Activated T-cell treated with anti-CD3 and anti-CD28 coated beads, Interleukin-2, amount 50 U/mL, for 48 hours (primary cell): ENCODE measurements at places on chromosomes 6 and 20.
A peak's percentile ranks its signal among the peaks of the same experiment; 100 is the strongest.

DNA sequence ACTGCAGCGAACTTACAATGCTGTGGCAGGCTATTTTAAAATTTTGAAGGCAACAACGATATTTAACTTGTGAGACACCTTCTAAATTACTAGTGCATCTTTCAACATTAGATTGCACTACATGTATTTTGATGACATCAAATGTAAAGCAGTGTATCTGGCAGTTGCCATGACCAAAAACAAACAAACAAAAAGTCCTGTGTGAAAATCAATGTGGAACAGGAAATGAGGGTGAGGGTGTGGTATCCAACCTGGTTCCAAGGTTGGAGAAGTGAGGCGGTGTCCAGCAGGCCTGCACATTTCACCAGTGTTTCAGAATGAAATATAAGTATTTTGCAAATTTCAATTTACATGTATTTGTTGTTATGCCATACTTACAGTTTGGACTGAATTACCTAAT lies 112.0 kb downstream of the LAMP5 start:
- DNase-seq: no peak

GRCh38 chr20:38829296-38829875 lies 23.9 kb downstream of the PPP1R16B start:
- peak; percentile 15 for DNase-seq

DNA sequence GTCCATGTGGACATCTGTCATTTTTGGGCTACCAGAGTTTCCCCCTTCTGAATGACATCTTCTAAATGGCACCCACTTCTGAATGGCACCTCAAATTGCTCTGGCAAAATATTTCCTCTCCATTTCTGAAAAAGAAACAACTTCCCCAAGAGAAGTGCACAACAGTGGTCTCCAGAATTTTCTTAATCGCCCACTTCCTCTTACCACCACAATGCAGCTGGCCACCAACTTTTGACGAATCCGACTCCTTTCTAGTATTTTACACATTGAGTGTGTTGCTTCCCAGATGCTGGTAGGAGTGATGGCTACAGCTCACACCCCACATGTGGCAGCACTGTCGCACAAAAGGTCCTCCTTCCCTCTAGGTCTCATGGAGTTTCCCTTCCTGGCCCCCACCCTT lies 216.1 kb downstream of the FOXA2 start:
- DNase-seq: no peak

GRCh38 chr20:20786428-20786827 lies 74.0 kb upstream of the RALGAPA2 start:
- DNase-seq: no peak

DNA sequence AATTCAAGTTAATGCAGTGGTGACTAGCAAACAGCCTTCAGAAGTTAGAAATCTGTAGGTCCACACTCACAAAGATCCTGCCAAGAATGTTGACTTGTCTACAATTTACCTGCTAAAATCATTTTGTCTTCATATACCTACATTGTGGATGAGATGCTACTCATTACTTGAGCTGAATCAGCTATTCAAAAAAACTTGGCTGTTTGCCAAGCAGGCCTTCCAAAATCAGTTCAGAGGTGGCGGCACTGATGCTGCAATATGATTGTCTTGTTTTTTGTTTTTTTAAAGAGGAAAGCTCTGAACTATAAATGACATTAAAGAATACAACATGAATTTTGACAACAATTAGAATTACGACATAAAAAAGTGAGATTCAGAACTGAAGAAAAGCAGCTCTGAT lies 354.7 kb upstream of the KHDRBS2 start:
- DNase-seq: no peak

DNA sequence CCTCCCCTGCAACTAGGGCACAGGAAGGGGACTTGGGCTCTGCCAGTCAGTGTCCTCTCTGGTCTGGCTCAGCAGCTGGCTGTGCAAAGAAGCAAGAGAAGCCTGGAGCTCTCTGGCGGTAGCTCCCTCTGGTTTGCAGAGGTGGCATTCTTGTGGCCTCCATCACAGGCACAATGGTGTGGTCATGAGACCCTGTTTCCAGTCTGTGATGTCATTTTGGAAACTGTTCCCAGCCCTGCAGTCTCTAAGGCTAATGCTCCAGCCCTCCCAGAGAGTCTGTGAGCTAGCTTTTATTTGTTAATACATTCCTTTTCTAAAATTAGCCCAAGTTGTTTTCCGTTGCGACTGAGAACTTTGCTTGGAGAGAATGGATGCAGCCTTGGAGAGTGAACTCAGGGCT lies 69.5 kb upstream of the FOXQ1 start:
- no peak for DNase-seq

DNA sequence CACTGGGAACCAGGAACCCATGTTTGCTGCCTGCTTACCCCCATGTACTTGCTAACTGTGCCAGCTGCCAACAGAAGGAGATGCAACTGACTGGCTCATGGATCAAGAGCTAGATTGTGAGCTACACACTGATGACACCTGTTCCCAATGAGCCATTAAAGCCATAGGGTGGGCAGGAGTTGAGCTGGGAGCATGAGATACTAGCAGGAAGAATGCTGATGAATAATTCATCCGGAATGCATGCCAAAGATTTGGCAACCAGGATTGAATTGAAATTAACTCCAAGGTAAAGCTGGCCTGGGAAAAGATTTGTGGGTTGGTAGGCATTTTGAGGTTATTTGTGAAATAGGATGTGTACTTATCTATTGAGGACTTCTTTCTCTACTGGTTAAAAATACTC lies 631.1 kb downstream of the KIF16B start:
- DNase-seq: no peak

GRCh38 chr6:144305567-144305966 lies 20.4 kb downstream of the UTRN start:
- DNase-seq: no peak

- DNase-seq: no peak
Measured at GRCh38 chr20:49646126-49646525, 67.6 kb downstream of the B4GALT5 start.

DNA sequence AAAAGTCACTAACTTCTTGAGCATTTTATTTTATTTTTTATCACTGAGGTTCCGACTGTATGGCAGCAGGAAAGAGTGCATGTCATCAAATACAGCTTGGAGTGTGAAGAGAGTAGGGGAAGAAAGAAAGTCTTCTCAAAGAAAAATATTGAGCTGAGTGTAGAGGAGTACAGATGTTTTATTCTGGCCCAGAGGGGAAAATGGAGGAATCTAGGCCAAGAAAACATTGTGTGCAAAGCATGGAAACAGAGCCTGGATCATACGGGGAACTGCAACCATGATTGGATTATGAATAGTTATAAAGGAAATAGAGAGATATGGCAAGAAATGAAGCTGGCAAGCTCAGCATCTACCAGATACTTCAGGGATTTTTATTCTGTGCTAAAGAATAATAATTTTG lies 104.2 kb upstream of the SCGN start:
- DNase-seq: no peak

DNA sequence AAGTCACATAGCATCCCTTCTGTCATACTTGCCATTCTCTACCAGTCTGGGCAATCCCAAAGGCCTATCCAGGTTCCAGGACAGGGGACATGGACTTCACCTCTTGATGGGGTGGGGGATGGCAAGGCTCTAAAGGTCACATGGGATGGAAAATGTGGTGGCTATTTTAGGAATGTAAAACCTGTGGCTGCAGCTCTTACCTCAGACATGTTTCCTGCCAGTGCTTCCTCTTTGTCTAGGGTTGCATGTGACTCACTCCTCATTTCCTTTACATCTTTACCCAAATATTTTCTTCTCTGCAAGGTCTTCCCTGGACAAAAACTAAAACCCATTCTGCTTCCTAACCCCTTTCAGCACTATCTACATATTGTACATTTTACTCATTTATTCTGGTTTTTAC lies 135.7 kb downstream of the BTBD3 start:
- no peak for DNase-seq

DNA sequence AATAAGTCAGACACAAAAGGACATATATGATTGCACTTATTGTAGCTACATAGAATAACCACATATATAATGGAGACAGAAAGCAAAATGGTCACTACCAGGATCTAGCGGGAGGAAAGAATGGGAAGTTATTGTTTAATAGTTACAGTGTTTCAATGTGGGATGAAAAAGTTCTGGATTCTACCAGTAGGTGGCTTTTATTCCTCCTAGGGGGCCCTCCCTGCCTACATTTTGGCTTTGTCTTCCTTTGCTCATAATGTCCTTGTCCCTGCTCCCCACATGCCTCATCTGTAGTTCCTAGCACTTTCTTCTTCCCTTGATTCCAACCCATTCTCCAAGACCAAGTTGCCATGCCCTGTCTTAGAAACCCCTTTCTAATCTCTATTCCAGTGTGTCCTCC lies 16.3 kb downstream of the ZNF133 start:
- DNase-seq: no peak

- no peak for DNase-seq
Measured at GRCh38 chr6:126831461-126831860, 287.0 kb upstream of the RSPO3 start.
